ENCODE measurements at places on chromosomes 3 and 15. TPM values are rescaled to one million over a fixed set of nuclear protein-coding genes. Genes with fewer than 3 reads are reported as not detected.
A peak's percentile ranks its signal among the peaks of the same experiment; 100 is the strongest.

BCL2A1 gene
- total RNA-seq: 0.69 TPM

CFAP44 gene
- 1.5 TPM for total RNA-seq

GRCh38 chr3:194995922-194996321 is 275.0 kb downstream of the XXYLT1 start:
- DNase-seq: no peak

DNA sequence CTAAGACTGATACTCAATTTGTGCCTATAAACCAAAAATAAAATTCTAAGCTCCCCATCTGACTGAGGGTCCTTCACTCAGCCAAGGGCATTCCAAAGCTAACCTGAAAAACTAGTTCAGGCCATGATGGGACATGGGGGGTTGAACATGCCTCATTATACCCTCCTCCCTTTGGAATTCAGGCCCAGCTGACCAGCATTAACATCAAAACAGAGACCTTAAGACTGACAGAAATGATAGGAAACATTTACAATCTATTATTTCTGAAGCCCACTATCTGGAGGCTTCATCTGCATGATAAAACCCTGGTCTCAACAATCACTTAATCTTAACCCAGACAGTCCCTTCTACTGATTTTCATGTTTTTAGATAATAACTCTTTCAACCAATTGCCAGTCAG is 140.4 kb downstream of the ANO10 start:
- DNase-seq: no peak

SLC9C1 gene
- total RNA-seq: not detected

- no peak for DNase-seq
Observed at GRCh38 chr15:39959411-39959810, 25.5 kb downstream of the EIF2AK4 start.

UROC1 gene
- not detected for total RNA-seq

- DNase-seq: no peak
Observed at GRCh38 chr3:52441772-52442332, 3.1 kb downstream of the SEMA3G start.

DNA sequence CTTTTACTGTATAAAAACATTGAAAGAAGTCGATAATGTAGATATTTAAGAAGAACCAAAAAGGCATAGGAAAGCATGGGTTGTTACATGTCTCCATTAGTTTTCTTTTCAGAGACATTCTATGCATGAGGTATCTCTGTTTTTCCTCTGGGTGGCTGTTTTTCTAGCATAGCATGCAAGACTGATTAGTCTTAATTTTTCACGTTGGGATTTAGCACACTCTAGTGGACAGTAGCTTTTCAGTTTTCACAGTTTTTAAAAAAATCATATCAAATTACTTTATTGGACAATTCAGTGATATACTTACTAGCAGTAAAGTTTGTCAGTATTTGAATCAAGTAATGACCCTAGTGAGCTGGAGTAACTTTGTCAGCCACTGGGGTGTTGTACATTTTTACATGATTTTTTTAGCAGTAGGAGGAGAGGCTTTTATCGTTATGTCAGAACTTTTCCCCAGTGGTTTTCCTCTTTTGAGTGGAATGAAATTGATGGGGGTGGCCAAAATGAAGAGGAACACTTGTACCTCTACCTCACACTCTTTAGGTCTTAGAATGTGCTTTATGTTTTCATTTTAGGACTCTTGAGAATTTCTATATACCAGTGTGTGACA is 57.2 kb downstream of the SEC22A start:
- peak; percentile 69 for DNase-seq

BMF gene
- total RNA-seq: 5.4 TPM

NPAP1 gene
- not detected for total RNA-seq

VIPR1 gene
- total RNA-seq: 0.15 TPM

- no peak for DNase-seq
Observed at GRCh38 chr15:101651554-101652097, 555 bp downstream of the TM2D3 start.

CAMK2N2 gene
- 1.1 TPM for total RNA-seq

DNA sequence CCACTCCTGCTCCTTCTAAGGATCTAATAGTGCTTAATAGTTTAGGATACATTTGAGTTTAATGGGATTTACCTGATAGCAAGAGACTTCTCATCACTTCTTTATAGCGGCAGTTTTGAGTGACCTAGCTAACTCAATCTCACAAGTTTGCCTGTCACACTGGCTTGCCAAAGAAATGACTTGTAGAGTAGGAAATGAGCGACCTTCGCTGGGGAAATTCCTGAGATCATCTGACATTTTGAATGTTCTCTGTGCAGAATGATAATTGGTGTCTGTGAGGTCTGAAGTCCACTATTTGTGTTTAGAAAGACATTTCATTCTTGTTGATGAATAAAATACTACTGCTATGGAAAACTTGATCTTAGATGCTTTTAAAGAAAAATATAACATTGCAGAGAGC is 30.3 kb downstream of the SUCLG2 start:
- no peak for DNase-seq

DNA sequence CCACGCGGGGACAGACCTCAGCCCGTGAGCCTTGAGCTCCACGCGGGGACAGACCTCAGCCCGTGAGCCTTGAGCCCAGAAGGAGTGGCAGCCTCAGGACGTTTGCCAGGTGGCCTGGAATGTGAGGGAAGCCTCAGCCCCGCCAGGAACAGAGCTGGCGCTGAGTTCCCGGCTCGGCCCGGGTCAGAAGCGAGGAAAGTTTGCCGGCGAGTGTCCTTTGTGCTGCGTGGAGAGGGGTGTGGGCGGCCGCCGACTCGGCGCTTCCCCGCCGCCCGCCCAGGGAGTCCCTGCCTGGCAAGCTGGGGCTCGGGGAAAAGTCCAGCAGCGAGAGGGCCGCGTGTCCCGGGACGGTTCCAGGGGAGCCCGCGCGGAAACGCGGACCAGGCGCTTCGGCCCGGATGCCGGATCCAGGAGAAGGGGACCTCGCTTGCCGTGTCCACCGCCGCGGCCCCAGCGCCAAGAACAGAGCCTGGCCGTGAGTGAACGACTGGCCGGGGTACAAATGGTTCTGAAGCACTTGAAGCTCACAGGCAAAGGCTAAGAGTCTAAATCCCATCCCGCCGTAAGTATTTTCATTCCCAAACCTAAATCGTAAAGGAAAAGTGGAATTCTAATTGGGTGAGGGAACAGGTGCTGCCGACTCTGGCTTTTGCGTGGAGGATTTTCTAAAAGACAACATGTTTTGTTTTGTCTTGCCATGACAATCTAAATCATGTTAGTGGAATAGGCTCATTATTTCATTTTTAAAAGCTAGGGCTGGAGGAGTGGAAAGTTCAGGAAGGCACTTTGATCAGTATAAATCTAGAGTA is 1.7 kb downstream of the LRRN1 start:
- no peak for DNase-seq

- DNase-seq: no peak
Observed at GRCh38 chr3:32166654-32167053, 60.2 kb downstream of the GPD1L start.

- no peak for DNase-seq
Observed at GRCh38 chr3:119831022-119831421, 49.1 kb downstream of the NR1I2 start.

- no peak for DNase-seq
Observed at GRCh38 chr3:37992271-37993066, 1.9 kb downstream of the VILL start.

DNA sequence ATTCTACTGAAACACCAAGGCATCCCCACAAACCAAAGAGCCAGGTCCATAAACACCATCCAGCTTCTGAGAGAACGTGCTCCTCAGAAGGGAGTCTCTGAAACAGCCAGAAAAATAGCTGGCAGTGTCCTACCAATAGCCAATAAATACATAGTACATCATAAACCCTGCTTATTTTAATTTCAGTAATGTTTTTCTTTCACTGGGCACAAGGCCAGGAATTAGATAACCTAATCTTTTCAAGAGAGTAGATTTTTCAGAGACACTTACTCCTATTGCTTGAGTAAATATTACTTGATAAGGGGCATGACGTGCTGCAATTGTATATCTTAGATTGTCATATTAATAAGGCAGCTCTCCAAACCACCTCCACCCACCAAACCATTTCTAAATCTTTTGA is 22.7 kb downstream of the GADL1 start:
- no peak for DNase-seq

DNA sequence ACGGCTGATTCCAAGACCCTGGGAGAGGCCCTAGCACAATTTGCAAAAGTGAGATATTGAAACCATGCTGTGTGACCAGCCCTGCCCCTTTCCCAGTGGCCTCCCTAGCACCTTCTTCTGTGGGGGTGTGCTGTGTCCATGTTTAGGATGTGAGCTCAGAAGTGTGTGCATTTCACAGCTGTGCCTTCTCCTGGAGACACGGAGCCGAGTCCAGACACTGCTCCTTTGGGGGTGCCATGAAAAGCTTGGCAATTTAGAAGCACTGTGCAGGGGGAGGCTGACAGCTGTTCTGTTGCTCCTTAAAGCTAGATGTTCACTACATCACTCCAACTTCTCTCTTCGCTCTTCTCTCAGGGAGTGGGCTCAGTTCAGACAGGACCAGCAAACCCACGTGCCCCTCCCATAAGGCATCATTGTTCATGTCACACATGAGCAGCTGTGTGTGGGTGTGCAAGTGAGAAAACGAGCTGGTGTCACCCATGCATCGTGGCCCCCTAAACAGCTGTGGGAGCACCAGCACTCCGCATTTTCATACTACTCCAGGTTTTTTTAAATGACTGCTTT is 492.6 kb downstream of the GABRG3 start:
- no peak for DNase-seq

- no peak for DNase-seq
Observed at GRCh38 chr15:88719654-88720053, 80.8 kb downstream of the ISG20 start.

POPDC2 gene
- total RNA-seq: not detected

EOMES gene
- total RNA-seq: not detected

DNA sequence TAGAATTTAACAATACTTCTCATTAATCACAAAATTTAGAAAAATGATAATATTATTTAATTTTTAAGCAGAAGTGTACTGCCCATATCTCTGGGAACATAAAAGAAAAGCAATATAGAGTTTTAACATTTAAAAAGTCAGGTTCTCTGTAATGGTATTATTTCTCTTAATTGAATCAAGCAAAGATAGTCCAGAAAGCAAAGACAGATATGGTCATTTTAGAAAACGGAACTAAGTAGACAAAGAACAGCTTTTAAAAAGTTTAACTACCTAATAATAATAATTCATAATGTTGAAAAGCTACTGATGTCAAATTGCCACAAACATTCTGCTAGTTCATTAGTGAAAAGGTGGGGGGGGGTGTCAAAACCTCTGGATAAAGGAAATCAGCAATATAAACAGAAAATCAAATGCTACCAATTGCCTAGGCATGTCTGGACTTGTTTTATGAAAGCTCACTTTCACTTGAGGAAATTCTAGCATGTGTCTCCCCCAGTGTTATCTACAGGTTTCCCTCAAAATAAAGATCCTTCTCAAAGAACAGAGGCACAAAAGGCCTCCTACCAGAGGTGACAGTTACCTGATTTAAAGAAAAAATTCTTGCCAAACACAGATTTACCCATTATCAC is 1.7 kb downstream of the ZMAT3 start:
- no peak for DNase-seq

DUOXA2 gene
- 0.05 TPM for total RNA-seq

NRG4 gene
- total RNA-seq: not detected

GNB5 gene
- 47.5 TPM for total RNA-seq

DNA sequence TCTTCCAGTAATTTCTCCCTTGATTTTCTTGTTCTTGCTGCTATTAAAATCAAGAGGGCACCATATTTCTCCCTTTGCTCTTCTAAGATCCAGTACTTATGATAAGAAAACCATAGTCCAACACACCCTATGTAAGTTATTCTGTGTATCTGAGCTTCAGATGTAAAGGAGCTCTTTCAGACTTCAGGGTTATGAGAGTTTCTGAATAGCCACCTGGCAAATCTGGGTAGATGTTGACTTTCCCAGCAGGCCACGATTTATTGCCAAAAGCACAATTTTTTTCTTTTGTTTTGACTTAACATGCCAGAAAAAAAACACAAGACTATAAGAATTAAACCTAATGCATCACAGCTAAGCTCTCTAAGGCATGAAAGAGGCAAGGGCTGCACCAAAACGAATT is 1045.0 kb downstream of the FHIT start:
- DNase-seq: no peak

RPL29 gene
- total RNA-seq: 590 TPM

OXTR gene
- 68.4 TPM for total RNA-seq

DNA sequence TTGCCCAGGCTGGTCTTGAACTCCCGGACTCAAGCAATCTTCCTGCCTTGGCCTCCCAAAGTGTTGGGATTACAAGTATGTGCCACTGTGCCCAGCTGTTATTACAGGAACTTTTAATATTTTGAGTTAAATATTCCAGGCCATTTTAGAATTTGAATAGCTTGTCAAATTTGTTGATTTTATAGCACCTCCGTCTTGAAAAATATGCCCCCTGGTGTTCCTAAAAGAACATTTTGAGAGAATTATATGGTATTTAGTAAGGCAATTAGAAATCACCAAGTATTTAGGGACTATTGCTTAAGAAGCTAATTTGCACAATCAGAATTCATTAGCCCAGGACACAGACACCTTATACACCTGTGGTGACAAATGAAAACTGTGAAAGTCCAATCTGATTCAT is 23.7 kb downstream of the PDE8A start:
- DNase-seq: no peak

- DNase-seq: peak; percentile 20
Observed at GRCh38 chr3:107740992-107741896, 218.5 kb downstream of the BBX start.

DNA sequence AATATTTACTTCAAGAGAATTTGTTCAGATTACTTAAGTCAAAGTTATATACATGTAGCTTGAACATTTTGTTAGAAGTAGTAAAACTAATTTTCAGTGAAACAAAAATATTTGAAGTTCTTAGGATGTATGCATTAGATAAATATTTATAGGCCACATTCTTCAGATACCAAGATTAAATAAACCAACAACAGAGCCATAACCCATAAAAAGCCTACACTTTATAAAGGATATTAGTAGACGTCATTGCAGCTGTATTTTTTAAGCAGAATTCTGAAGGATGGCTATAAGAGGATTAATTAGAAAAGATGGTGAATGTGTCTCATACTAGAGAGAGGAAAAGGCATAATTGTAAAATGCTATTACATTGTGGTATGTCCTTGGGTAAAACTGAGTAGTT is 449.7 kb upstream of the ALCAM start:
- no peak for DNase-seq

DNA sequence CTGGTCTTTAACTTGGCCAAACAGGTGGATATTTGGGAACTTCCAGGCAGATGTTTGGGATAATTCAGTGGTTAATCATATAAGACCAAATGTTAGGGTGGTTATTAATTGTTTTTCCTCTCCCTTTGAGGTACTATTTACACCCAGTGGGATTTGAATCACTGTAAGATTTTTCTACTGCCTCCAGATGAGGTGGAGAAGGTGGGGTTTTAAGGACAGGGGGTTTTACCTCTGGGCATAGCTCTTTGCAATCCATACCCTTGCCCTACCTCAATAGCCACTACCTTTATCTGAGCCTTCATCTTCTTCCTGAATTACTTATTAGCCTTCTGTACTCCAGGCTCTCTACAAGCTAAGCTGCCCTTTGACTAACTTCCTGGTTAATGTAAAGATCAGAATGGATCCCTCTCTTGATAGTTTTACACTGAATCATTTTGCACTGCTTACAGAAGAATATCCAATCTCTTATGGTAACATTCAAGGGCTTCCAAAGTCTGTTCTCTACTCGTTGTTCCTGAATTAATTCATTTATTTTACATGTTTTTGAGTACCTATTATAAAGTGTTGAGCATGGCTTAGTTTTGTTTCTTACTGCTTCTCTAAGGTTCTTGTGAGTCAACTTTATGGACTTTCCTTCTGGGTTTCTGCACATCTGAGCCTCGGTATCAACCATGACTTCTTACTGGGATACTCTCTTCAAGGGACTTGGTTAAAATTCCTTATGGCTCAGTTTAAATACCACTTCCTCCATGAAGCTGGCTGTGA is 331.2 kb upstream of the TBL1XR1 start:
- DNase-seq: peak; percentile 55

Data from M059J (cell line).